Caudate nucleus (tissue), 63 donors: ENCODE measurements at places on chromosomes 2 and 18.

- DNase-seq, result no peak
Measured at GRCh38 chr2:106943468-106944200, 57.7 kb upstream of the ST6GAL2 start.

DNA sequence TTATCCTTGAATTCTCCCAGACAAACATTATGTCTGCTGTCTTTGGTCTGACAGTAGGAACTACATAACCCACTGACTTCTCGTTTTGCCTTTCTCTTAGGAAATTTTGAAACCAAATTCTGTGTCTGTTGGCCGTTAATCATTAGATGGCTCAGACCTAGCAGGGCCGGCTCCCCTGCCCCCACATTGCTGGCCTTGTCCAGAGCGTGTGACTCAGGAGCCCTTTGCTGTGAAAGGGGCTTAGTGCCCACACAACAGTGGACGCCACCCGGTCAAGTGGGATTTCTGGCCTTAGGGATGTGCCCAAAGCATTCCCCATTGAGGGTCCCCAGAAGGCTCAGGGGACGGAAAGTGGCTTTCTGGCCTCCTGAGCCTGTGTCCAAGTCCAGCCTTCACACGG, 137.5 kb downstream of the CTIF start:
- DNase-seq, result no peak

DNA sequence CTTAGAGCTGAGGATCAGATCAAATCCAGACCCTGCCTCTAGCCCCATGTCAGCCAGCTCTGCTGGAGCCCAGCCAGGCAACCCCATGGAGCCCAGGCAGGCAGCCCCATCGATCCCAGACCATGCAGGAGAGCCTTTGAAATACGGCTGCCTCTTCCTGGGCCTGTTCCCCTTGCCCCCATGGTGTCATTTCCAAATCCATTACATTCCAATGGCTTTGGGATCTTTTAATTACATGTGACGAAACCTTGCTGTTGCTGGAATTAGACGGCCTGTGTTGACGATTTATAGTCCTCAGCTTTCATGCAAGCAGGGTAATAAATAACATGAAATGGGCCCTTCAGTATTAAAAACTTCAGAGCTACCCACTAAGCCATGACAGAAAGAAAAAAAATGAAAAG, 75.8 kb upstream of the SLC14A2 start:
- no peak for DNase-seq

DNA sequence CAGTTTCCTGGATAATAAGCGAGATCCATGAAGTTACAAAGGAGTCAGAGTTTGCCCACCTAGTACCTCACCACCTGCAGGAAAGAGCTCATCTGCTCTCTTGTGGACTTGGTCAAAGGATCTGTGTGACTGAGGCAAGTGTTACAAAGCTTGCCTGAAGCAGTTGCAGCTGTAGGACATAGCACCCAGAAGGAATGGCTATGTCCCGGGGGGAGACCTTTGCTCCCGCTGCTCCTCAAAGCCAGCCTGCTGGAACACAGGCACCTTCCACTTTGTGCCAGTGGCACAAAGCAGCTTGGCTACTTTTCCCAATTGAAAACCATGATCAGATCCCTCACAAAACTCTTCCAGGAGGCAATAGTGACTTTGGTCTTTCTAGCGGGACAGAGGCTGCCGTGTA, 3.1 kb upstream of the SULT1C2 start:
- no peak for DNase-seq

DNA sequence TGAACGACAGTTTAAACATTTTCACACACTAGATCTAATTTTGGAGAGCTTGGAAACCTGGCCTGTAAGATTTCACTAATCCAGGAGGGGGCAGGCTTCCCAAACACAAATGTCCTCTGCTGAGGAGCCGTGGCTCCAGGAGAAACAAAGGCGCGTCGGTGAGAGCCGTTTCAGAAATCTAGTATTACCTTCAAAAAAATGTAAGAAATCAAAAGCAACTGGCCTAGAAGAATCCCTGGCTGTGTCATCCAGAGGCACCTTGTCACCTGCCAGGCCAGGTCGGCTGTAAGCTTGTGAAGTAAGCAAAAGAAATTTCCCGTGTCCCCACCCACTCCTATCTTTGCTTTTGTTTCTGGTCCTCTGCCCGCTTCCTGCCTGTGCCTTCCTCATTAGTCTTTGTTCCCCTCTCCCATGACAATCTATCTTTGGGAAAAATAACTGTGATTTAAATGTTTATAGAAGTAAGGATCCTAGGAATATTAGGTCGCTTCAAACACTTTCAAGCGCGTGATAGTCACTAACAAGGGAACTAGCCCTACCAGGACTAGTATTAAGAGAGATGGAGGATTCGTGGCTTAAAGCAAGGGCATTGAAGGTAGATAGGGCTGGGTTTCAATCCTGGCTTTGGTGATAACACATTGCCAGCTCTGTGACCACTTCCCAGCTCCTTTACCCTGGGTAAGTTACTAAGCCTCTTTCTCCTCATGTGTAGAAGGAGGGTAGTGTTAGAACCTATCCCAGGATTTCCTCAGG, 99.5 kb upstream of the STK39 start:
- DNase-seq, result peak; percentile 36

DNA sequence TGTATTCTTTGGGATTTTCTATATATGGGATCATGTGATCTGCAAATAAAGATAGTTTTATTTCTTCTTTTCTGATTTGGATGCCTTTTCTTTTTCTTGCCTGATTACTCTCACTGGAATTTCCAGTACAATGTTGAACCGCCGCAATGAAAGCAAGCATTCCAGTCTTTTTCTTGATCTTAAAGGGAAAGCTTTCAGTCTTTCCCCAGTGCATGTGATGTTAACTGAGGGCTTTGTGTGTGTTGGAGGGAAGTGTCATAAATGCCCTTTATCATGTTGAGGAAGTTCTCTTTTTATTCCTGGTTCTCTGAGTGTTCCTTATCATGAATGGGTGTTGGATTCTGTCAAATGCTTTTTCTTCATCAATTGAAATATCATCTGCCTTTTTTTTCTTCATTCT, 16.9 kb upstream of the CYBRD1 start:
- no peak for DNase-seq

DNA sequence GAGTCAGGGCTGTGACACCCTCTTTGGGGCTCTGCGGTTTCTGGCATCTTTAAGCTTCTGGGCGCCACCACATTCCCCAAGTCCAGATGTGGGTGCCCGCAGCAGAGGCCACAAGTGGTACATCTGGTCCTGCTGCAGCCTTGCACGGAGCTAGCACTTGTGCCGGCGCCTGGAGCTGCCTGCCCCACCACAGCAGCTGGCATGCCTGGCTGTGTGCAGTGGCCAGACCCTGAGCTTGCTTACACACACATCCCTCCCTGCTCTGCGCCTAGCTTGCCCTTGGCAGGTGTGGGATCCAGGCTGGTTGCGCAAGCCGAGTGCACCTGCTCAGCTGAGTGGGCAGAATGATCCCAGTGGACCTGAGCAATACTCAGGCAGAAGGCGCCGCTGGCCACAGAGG, 27.3 kb downstream of the SLC4A10 start:
- DNase-seq, result no peak

DNA sequence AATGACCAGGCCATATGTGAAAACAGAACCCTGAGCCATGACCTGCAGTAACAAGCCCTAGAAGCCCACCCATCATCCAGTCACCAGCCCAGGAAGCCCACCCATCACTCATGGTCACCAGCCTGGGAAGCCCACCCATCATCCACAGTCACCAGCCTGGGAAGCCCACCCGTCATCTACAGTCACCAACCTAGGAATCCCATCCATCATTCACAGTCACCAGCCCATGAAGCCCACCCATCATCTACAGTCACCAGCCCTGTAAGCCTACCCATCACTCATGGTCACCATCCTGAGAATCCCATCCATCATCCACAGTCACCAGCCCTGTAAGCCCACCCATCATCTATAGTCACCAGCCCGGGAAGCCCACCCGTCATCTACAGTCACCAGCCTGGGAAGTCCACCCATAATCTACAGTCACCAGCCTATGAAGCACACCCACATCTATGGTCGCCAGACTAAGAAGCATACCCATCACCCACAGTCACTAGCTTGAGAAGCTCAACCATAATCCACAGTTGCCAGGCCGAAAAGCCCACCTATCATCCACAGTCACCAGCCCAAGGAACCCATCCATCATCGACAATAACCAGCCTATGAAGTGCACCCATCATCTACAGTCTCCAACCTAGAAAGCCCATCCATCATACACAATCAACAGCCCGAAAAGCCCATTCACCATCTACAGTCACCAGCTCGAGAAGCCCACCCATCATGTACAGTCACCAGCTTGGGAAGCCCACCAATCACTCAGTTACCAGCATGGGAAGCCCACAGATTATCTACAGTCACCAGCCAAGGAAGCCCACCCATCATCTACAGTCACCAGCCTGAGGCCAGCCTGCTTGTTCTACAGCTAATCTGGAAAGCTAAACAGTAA, 91.9 kb downstream of the TWIST2 start:
- no peak for DNase-seq

DNA sequence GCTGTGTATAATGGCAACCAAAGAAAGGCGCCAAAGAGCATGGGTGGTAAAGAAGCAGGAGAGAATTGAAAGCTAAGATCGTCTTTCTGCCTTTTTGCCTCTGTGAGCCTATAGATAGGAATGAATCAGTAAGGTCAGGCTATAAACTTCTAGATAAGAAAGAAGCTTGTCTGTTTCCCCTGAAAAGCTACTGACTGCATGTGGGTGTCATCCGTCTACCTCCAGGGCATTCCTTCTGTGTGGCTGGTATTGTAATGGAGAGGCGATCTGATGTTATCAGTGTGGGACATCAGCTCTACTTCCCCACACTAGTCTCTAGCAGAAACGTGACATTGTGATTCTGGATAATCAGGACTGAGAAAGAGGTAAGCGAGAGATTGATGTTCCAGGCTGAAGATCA, 63.4 kb upstream of the PLA2R1 start:
- DNase-seq, result no peak

DNA sequence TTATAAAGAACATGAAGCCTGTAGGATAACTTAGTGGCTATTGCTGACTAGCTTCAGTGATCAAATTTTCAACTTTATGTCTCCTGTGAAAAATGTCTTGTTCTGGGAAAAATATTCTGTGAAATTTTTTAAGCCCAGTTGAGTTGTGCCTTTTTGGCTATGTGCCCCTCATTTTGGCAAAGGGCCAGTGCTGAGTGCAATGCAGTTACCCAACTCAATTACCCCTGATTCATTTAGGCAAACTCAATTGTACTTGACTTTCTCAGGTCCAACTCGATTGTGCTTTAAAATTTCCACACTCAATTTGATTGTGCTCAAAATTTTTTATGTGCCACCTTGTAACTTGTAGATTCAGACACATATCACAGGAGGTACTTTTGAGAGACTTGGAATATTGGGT, 548.8 kb upstream of the NRP2 start:
- no peak for DNase-seq

- no peak for DNase-seq
Measured at GRCh38 chr2:177692783-177693269, 300.3 kb downstream of the AGPS start.

DNA sequence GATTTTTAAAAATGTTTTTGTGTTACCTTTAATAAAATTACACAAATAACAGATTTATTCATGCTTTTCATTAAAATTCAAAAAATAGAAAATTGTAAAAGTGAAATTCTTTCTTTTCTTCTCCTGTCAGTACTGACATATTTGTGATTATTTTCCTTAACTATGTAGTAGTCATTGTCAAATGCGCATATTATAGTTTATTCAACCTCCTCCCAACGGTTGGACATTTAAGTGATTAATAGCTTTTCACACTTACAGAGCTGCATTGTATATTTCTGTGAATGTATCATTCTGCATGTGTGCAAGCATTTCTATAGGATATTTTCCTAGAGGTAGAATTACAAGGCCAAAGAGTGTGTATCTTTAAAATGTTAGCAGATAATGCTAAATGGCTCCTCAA, 259.2 kb downstream of the SH3BP4 start:
- DNase-seq, result no peak

- DNase-seq, result no peak
Measured at GRCh38 chr2:238720232-238720672, 127.6 kb upstream of the TWIST2 start.

DNA sequence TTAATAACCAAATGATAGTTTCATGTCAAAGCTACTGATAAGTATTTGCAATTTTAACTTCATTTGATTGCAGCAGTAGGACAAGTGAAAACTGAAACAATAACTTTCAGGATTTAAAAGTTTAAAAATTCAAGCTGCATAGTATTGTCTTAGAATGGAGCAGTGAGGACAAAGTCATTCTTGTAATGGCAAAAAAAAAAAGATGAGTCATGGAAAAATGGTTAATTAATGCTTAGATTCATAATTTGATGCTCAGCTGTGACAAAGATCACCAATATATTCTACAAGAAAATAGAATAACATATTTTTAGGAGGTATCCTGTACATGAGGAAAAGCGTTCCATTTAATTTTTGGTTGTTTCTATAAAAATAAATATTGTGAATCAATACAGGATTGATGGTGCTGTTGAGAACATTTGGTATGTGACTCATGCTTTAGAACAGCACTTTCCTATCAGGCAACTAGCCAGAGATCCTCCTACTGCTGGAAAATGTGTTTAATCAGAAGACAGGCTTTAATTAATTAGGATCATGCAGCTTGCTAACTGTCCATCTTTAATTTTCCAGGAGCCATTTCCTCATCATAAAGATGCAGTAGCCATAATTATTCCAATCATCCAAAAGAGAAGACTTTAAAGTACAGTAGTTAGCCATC, 239.0 kb upstream of the MMADHC start:
- no peak for DNase-seq

GRCh38 chr2:238160206-238161129, 1.7 kb downstream of the ERFE start:
- no peak for DNase-seq

DNA sequence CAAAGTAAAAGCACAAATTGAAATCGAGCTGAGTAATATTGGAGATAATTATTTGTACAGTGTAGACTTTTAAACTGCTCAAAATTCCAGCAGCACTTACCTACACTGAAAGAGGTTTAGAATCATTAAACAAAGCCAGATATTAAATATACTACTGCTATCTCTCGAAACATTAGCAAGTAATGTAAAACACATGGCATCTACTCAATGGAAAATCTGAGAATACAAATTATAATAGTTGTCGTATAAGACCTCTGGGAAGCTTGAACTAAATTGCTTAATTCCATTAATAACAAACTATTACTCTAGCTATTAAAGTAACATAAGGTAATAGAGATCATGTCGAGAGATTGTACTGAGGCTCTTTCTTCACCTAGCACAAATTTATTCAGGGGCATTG, 108.9 kb downstream of the KLHL29 start:
- no peak for DNase-seq

GRCh38 chr2:170845343-170845742, 28.7 kb downstream of the GAD1 start:
- no peak for DNase-seq

DNA sequence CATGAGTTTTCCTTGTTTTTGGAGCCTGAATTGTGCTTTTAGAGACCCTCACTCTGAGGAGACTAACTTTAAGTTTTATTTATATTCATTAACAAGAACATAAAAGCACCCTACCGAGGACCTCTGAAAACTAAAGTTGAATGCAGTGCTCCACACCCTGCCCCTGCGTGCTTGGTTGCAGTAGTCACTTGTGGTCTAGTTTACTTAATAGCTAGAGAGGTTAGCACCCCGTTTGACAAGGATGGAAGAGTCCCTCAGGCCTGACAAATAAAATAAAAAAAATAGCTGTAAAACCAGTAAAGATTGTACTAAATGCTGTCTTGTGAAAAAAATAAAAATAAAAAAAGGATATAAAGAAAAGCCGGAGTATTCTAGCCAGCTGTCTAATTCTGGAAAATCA, 395.2 kb downstream of the MTX2 start:
- no peak for DNase-seq

- DNase-seq, result no peak
Measured at GRCh38 chr2:96318723-96319122, 6.4 kb upstream of the ITPRIPL1 start.

GRCh38 chr2:86520153-86520552, 43.1 kb downstream of the CHMP3 start:
- no peak for DNase-seq

GRCh38 chr2:219496825-219497494, 1.7 kb upstream of the GMPPA start:
- DNase-seq, result no peak
